ENCODE measurements at places on chromosomes 16 and 17. TPM values are rescaled to one million over a fixed set of nuclear protein-coding genes. Genes with fewer than 3 reads are reported as not detected.

Gene TMEM114
- not detected for total RNA-seq

Gene FBXW10B
- total RNA-seq, result 0.93 TPM

Gene ZNF276
- total RNA-seq, result 17.4 TPM

Gene KRTAP4-6
- not detected for total RNA-seq

Gene CACNG5
- not detected for total RNA-seq

Gene TK1
- 1.1 TPM for total RNA-seq

Gene KRT23
- total RNA-seq, result 0.24 TPM

Gene KRT12
- total RNA-seq, result not detected

Gene UTS2R
- not detected for total RNA-seq

Gene PIK3R5
- total RNA-seq, result 18.0 TPM

Gene HOXB4
- 6.9 TPM for total RNA-seq

Gene DBNDD1
- 0.88 TPM for total RNA-seq

Gene MYOCD
- total RNA-seq, result 91.8 TPM

Gene DCAKD
- total RNA-seq, result 17.9 TPM

Gene TP53TG3
- not detected for total RNA-seq

Gene C1QL1
- 0.19 TPM for total RNA-seq

Gene CHP2
- not detected for total RNA-seq

Gene TEKT5
- total RNA-seq, result 0.14 TPM

Gene PYY
- total RNA-seq, result not detected

Gene PTGES3L
- total RNA-seq, result 11.2 TPM

Gene CCDC200
- not detected for total RNA-seq

Gene TPSG1
- 1.3 TPM for total RNA-seq

Gene TMC5
- total RNA-seq, result 1.1 TPM

Gene ERCC4
- total RNA-seq, result 11.1 TPM

Gene TP53TG3C
- total RNA-seq, result not detected

Gene HIRIP3
- 14.2 TPM for total RNA-seq

Gene PRKCB
- 26.9 TPM for total RNA-seq

Gene P2RX1
- 71.0 TPM for total RNA-seq

Gene MYH4
- total RNA-seq, result not detected

Gene FBXW10
- 0.10 TPM for total RNA-seq

Gene OR1G1
- not detected for total RNA-seq

Gene MT1G
- 14.0 TPM for total RNA-seq

Gene GPR139
- total RNA-seq, result not detected

Gene MYH3
- 19.9 TPM for total RNA-seq

Gene ACAP1
- 15.2 TPM for total RNA-seq

Gene ATP6V0D1
- 56.7 TPM for total RNA-seq

Gene SEPTIN1
- total RNA-seq, result 1.6 TPM

Gene CNGB1
- not detected for total RNA-seq

Gene KRT34
- total RNA-seq, result not detected

Gene SP6
- total RNA-seq, result 0.19 TPM

Gene KNOP1
- 9.5 TPM for total RNA-seq

Gene ARL5C
- total RNA-seq, result not detected

Gene KCTD19
- not detected for total RNA-seq

Gene OTOA
- total RNA-seq, result 0.32 TPM

Gene CCL7
- total RNA-seq, result 0.52 TPM

Gene KRT28
- total RNA-seq, result not detected

Gene KRT39
- not detected for total RNA-seq

Gene KRTAP1-5
- not detected for total RNA-seq

Gene ITGB4
- total RNA-seq, result 39.4 TPM

Gene GOSR1
- total RNA-seq, result 43.7 TPM

Gene RHBDL1
- 0.79 TPM for total RNA-seq

Data from posterior vena cava (tissue), 2 donors.